ENCODE measurements at places on chromosomes 5 and 9.

GRCh38 chr9:5509573-5509972, 758 bp upstream of the PDCD1LG2 start:
- DNase-seq: no peak

- DNase-seq: no peak
These were observed 233.9 kb upstream of the RPS23 start for GRCh38 chr5:82512025-82512424.

- DNase-seq: no peak
These were observed 12.2 kb downstream of the TMEFF1 start for GRCh38 chr9:100485196-100485595.

DNA sequence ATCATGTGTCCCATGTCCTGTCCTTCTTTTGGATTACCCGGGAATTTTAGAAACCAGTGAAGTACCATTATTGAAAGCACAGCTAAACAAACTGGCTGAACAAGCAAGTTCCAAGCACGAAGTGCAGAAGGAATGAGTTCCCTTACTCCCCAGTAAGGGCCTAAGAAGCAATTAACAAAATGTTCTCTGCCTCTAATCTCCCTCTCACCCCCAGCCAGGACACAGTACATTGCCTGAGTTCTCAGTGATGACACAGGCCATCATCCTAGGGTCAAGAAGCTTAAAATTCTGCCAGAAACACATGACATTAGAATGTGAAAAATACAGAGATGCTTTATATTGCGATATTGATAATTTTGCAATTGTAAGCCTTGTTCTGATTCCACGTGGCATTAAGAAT, 118.0 kb downstream of the PLPPR1 start:
- no peak for DNase-seq

GRCh38 chr5:174901336-174901735, 177.0 kb downstream of the MSX2 start:
- DNase-seq: no peak

DNA sequence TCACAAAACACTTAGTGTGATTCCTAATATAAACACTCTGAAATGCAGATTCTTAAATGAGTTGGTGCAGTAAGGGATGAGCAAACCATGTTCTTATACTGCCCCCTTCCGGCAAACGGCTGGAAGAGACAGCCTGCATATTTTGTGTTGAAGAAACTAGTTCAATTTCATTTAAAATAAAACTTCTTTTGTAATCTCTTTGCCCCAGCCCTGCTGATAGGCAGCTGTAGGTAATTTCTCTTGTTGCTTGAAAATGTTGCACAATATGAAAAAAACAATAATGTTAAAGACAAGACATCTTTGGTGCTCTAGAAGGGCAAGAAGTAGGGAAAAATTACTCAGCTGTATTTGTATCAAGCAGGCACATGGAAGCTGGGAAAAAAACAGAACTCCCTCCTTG, 89.7 kb upstream of the CCNG1 start:
- DNase-seq: peak; percentile 25
